ENCODE measurements at places on chromosomes 2 and 18.

DNA sequence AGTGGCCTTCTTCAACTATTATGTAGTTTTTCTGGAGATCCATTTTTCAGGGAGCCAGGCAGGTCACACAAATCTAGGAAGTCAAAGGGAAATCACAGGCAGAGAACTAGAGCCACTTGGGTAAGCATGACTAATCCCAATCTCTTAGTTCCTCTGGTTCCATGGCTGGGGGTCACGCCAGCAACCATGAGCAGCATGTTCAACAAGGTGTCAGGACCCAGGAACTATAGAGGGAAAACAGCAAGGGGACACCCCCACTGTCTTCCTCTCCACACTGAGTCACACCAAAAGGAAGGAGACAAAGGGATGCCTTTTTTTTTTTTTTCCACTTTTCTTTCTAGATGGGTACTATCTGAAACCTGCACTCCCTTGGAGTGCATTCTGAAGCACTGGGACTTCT lies 250.9 kb downstream of the OTX1 start:
- no peak for DNase-seq

DNA sequence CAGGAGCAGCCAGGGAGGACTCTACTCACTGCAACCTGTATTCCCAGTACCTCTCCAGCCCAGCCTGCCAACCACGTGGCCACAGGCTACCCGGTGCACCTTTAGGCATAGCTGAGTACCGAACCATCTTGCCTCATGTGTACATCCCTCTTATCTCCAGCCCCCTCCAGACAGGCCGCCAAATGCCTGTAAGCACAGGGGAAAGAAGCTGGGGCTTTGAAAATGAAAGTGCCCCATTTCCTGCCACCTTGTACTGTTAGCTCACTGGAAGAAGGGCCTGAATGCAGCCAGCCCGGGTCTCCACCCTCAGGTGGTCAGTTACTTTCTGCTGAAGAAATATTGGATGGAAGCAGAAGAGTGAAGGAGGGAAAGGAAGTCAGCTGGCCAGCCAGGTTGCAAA lies 27.2 kb upstream of the RFX8 start:
- DNase-seq, result no peak

DNA sequence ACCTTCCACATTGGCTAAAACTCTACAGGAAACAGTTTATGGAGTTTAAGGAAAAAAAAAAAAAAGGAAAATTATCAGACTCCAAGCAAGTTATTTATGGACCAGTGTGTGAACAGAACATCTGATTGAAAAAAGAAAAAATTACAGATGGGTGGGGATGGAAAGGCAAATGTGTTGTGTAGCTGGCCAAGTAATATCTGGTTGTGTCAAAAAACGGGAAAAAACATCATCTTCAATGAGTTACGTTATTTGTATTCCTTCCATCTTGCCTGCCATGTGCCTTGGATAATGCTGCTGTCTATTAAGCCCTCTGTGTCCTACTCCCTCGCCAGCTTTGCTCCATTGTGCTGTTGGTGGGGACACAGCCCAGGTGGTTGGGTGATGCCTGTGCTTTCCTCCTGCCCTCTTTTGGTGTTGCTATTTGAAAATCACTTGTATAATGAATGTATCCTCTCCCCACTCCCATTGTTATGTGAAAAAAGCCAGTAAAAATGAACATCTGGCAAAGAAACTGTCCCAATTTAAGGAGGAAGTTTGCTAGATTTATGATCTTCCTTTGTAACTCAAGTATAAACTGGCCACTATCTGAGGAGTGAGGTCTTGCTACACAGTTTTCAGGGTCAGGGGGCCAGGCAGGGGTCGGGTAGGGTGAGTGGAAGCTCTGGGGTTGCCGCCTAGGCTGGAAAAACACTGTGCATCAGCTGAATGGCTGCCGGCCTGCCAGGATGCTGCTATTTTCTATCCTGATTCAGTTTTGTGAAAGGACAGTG lies 155.9 kb downstream of the FMNL2 start:
- DNase-seq, result no peak

- no peak for DNase-seq
Measured at GRCh38 chr2:141200191-141200590, 930.6 kb downstream of the LRP1B start.

- no peak for DNase-seq
Measured at GRCh38 chr2:232353660-232354059, 24.9 kb upstream of the ALPP start.

DNA sequence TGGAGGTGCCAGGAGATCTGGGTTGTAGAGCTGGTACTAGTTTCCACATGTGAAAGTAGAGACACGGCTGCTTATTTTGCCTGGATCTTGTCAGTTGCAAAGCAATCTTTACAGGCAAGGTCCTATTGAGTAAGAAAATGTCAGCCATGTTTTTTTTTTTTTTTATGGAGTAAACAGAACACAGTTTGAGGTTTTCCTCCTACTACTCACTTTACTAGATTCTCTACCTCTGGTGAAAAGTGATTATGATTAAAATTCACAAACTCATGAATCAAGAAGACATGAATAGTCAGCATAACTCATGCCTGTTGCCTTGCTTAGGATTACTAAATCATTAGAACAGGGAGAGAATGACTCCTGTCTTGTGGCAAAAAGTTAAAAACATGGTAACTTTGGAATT lies 70.1 kb upstream of the PNPT1 start:
- DNase-seq, result no peak

- no peak for DNase-seq
Measured at GRCh38 chr2:127641846-127642507, 4.0 kb upstream of the GPR17 start.

GRCh38 chr2:170002096-170002495 lies 174.8 kb downstream of the UBR3 start:
- no peak for DNase-seq

- DNase-seq, result no peak
Measured at GRCh38 chr2:122805346-122805745, 1049.9 kb downstream of the TSN start.

DNA sequence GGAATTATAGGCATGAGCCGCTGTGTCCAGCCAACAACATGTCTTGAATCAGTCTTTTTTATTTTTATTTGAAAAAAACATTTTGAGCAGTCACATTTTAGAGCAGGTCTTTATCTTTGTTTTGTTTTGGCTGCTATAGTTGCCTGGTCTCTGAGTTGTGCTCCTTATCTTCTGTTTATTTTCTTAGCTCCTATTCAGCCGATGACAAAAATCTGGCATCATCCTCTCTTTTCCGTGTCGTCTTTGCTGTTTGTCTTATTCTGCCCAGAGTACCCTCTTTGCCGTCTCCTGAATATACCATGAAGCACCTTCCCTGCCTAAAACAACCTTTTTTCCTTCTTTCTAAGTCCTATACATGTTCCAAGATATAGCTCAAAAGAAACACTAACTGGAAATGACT lies 201.1 kb downstream of the THSD7B start:
- no peak for DNase-seq

DNA sequence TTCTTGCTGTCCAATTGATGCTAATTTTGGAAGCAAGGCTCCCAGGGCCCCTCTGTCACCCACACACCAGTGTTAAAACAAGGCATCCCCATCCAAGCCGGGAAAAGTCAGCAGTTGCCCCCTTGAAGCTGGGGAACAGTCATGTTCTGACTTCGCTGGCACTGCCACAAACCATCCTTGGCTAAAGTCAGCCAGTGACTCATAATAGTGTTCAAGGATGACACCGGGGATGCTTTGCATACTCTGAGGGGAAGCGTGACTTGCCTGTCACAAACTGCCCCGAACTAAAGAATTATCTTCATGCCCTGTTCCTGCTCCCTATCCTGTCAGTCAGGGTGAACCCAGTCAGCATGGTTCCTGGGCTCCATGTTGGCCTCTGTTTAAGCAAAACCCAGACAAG lies 37.0 kb downstream of the TGFA start:
- DNase-seq, result no peak

- DNase-seq, result no peak
Measured at GRCh38 chr2:158495175-158495574, 38.4 kb downstream of the PKP4 start.

DNA sequence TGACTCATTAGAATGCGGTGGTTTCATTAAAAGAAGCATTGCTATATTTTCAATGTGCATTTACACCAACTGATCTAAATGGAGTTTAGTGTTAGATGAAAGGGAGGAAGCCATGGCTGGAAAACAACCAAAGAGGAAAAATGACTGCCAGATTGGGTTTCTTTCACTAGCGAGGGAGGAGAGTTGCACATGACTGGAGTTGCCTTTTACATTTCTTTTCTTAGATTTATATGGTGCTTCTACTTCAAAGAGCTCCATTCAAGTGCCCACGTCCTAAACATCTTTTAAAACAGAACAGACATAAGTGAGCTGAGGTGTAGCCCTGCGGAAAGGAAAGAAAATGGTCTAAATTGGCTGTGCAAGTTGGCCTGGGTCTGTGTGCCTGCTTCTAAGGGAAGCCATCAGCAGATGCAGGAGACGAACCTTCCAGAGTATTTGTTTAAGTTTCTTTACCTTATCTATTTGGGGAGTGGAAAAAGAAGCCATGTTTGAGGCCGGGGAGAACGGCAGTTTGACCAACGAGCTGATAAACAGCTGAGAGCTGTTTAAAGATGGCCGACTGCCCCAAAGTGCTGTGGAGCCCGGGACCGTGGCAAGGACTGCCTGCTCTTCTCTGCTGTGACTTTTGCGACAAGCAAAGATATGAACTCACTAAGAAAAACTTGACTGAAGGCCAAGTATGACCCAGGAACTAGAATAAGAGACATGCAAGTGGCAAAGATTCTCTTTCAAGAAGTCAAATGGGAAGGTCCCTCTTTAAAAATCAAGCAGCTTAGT lies 327.0 kb downstream of the ZNF516 start:
- DNase-seq, result no peak

DNA sequence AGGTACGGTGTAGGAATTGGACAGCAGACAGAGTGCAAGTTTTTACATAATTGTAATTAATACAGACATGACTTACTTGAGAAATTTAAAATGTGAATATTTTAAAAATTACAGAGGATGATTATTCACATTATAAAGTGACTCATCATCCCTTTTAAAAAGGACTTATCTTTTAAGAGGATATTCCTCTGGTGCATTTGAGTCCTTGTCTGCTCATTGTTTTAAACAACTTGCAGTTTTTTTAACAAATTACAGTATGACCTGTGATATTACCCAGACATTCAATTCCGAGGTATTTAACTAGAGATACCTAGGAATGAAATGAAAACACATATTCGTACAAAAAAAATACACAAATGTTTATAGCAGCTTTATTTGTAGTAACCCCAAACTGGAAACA lies 38.0 kb downstream of the SPTBN1 start:
- DNase-seq, result no peak

DNA sequence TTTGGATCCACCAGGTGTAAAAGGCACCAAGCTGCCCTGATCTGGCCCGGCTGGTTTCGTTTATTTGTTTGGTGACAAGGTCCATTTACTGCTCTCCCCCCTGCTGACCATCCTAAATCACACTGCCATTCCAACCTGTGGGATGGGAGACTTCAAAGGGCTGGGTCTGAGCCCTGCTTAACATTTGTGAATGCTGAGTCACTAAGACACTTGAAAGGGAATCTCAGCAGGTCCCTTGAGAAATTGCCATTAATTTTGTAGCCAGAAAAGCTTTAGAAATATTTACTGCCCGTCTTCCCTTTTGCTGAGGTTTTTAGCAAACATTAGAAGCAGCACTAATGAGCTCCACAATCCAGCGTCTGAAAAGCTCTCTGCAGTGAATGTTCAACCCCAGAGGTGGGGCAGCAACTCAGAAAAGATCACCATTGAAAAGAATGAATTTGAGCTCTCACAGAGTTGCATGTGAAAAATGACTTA lies 133.8 kb downstream of the ARL4C start:
- no peak for DNase-seq

- no peak for DNase-seq
Measured at GRCh38 chr18:5467671-5468070, 76.1 kb downstream of the EPB41L3 start.

- no peak for DNase-seq
Measured at GRCh38 chr2:158112992-158113391, 11.3 kb downstream of the UPP2 start.

GRCh38 chr18:7158216-7158615 lies 40.6 kb upstream of the LAMA1 start:
- no peak for DNase-seq

DNA sequence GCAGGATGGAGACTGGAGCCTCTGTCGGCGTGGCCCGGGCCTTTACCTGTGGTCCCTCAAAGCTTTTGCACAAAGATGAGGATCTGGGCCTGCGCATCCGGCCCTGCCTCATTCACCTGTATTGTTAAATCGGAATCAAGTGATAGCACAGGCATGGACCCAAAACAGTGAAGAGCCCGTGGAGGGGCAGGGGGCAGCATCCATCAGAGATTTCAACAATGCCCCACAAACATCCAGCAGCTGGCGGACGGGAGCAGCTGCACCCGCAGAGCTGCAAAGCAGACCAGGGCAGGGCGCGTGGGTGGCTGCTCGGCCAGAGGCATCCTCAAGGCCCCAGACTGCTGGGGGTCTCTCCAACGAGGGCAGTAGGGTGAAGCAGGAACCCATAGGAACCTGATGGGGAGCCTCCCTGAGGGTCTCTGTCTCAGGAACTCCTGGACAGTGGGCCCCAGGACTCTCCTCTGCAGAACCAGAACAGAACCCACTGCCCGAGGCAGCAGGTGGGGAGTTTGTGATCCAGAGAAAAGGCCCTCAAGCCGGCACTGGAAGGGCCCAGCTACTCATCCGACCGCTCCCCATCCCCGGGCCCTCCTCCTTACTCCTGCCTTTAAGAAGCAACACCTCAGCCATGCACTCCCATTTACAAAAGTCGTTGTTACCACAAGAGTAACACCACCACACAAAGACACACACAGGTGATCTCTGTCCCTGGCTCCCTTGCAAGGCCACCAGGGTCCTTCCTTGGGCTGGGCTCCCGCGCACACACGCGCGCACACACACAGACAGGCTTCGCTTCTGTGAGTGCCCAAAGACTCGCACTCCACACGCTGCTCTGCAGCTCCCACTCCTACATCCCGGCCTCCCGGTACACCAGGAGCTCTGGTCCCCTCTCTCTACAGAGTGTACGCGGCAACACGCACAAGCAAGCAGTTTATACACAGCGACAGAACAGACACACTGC lies 28.8 kb downstream of the HDAC4 start:
- no peak for DNase-seq

GRCh38 chr2:204201507-204201906 lies 264.9 kb downstream of the ICOS start:
- no peak for DNase-seq

GRCh38 chr2:19048593-19049266 lies 309.7 kb downstream of the OSR1 start:
- DNase-seq, result no peak

DNA sequence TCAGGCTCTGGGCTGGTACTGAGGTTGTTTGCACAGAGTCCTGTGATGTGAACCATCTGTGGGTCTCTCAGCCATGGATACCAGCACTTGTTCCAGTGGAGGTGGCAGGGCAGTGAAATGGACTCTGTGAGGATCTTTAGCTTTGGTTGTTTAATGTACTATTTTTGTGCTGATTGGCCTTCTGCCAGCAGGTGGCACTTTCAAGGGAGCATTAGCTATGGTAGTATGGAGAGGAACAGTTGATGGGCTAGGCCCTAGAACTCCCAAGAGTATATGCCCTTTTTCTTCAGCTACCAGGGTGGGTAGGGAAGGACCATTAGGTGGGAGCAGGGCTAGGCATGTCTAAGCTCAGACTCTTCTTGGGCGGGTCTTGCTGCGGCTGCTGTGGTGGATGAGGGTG lies 257.0 kb upstream of the GYPC start:
- DNase-seq, result no peak

DNA sequence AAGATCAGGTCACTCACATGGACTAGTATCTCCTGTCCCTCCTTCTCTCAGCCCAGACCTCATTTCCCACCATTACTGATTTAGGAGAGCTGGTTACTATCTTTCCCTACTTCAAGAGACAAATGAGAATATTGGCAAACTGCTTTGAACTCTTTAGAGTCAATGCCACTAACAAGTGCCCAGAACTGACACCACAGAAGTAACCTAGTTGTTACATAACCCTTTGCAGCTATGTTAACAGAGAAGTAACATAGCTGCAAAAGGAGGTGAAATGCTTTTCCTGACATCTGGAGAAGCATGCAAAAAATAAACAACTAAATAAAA lies 30.0 kb downstream of the TGFA start:
- no peak for DNase-seq

All from cortex of kidney (tissue), 1 donor.